ENCODE measurements at places on chromosomes 12 and 14.

GRCh38 chr14:79613625-79614024 is 597.7 kb downstream of the DIO2 start:
- no peak for DNase-seq

DNA sequence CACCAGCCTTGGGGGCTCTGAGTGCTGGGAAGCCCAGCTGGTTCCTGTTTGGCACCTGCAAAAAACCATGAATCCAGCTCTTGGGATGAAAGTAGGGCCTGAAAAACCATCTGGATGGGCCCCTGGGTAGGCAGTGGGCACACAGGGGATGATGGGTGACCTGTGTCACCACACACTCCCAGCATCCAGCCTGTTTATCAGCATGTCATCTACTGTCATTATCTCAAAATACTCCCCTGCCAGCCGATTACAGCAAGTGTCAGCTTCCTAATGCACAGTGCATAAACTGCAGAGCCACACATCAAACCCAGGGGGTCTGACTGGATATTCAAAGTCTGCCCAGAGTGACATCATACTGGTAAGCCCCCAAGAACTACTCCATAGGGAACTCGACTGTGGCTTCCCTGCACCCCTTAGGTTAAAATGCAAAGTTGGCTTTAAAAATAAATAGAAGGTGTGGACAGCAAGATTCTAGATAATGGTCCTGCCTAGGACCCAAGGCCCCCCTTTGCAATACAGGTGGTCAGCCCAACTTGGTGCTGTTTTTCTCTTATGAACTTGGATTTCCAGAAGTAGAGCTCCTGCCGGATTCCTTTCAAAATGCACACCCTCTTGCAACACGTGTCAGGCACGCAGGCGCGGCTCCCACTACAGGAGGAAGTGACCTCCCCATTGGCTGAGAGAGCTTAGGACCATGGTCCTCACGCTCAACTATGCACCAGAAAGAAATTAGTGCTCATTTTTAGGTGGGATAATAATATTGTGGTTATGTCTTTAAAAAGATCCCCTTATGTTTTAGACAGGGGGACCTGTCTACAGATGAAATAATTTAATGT is 94.1 kb downstream of the GCH1 start:
- no peak for DNase-seq

- no peak for DNase-seq
Measured at GRCh38 chr14:95948558-95948981, 71.9 kb downstream of the TUNAR start.

DNA sequence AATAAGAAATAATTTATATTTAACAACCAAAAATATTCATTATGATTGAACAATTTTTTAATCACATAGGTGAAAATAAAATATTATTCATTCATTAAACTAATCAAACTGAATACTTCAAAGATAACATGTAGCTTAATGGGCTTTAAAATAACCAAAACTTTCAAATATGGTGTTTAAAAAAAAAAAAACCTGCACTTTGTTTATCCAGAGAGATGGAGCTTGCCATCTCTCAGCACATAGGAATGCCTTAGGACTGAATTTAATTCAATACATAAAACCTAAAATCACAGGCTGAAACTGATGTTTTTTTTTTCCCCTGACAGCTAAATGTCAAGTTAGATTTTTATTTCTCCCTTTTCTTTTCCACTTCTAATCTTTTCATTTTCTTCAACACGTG is 14.4 kb upstream of the CCER1 start:
- DNase-seq = no peak

DNA sequence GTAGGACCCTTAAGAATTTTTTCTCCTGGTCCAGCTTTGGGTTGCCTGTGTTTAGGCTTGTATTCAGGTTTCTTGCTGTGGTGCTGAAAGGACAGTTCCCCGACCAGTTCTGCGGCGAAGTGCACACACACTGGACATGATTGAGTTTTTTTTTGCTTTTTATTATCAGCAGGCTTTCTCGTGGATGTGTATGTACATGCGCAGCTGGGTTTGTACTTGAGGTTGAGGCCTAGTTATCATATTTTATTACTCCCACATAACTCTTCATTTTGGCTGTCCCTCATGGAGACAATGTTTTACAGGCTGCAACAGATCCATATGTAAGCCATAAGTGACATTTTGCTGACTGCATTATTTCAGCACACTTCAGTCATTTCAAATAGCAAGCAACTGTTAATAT is 2.5 kb downstream of the SCN8A start:
- peak; percentile 1 for DNase-seq

DNA sequence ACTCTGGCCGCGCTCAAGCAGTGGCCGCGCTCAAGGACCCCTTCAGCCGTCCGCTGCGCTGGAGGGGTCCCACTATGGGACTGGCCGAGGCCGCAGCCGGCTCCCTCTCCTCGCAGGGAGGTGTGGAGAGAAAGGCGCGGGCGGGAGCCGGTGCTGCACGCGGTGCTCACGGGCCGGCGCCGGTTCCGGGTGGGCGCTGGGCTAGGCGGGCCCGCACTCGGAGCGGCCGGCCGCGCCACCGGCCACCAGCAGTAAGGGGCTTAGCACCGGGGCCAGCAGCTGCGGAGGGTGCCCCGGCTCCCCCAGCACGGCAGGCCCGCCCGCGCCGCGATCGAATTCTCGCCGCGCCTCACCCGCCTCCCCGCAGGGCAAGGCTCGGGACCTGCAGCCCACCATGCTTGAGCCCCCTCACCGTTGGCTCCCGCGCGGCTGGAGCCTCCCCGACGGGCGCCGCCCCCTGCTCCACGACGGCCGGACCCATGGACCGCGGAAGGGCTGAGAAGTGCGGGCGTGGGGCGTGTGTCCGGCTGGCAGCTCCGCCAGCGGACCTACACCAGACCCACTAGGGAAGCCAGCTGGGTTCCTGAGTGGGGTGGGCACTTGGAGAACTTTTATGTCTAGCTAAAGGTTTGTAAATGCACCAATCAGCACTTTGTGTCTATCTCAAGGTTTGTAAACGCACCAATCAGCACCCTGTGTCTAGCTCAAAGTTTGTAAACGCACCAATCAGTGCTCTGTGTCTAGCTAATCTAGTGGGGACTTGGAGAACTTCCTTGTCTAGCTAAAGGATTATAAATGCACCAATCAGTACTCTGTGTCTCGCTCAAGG is 49.5 kb downstream of the KLHL28 start:
- DNase-seq = no peak

- no peak for DNase-seq
Measured at GRCh38 chr14:103095210-103095778, 769 bp downstream of the EXOC3L4 start.

DNA sequence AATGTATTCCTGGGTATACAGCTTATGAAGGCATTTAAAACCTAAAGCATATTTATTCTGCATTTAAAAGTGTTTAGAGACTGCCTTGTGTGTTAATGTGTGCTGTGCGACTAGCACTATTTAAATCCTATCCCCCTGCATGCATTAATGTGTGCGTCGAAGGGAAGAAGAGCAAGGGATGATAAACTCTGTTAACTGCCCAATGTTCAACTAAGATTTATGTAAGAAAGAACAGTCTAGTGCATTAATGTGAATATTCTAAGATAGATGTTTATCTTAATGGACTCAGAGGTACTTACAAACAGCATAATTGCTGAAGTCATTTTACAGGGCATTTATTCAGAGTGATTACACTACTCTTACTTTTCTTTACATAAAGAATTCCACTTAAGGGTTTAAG is 424.8 kb downstream of the DIO2 start:
- no peak for DNase-seq

DNA sequence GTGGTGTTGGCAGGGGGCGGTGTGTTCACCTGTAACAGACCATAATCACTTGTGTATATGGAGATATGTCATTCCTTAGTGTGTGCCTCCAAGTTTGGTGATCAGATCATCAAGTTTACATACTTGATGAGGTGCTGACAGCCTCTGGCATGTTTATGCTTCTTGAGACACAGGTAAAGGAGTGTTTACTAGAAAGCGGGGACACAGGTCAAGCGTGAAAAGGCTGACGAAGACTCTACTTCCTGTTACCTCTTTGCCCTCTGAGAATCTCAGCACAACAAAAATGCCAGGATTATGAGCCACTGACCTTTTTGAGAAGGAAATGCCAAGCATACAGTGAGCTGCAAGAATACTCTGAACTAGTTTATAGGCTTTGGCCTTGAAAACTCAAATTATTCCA is 29.6 kb downstream of the PRDM4 start:
- no peak for DNase-seq

GRCh38 chr12:91991399-91992187 is 154.1 kb downstream of the BTG1 start:
- DNase-seq = no peak

DNA sequence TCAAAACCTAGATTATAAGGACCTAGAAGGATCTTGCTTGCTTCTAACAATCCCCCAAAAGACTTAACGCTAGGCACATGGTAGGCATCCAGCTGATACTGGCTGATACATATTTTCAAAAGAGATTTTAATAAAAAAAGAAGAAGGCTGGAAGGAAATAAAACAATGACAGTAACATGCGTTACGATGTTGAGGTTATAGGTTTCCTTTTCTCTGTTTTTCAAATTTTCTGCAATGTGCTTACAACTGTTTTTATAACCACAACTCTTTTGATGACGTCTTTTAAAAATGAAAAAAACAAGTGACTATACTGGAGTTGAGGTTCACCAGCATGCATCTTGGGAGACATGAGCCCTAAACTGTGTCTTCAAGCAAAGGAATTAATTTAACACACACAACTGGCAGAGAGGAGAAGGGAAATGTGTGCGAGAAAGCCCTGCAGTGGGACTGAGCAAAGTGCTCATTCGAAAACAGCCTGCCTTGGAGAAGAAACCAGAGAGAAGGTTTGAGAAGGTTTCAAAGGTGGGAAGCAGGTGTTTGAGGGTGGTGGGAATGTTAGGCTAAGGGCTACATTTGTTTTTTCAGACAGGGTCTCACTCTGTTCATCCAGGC is 80.4 kb downstream of the DUSP16 start:
- no peak for DNase-seq

DNA sequence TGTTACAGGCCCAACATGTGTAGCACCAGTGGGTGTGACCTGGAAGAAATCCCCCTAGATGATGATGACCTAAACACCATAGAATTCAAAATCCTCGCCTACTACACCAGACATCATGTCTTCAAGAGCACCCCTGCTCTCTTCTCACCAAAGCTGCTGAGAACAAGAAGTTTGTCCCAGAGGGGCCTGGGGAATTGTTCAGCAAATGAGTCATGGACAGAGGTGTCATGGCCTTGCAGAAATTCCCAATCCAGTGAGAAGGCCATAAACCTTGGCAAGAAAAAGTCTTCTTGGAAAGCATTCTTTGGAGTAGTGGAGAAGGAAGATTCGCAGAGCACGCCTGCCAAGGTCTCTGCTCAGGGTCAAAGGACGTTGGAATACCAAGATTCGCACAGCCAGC is 8.6 kb downstream of the BCL2L14 start:
- no peak for DNase-seq

DNA sequence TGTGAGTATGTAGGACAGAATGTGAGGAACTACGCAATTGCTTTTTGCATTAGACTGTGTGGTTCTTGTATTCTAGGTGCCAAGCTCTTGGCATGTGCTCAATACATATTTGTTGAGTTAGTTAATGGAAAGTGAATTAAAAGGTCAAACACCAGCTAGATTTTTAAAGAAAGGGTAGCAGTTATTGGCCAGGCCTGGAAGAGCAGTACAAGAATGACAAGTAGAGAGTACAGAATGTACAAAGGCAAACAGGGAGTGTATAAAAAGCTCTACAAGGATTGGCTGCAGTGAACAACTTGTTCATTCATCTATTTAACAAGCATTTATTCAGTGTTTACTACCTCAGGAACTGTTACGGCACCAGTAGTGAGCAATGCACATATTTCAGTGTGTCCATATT is 854.0 kb upstream of the SEL1L start:
- DNase-seq = no peak

GRCh38 chr14:64704743-64705380 is 638 bp downstream of the PLEKHG3 start:
- DNase-seq = no peak

DNA sequence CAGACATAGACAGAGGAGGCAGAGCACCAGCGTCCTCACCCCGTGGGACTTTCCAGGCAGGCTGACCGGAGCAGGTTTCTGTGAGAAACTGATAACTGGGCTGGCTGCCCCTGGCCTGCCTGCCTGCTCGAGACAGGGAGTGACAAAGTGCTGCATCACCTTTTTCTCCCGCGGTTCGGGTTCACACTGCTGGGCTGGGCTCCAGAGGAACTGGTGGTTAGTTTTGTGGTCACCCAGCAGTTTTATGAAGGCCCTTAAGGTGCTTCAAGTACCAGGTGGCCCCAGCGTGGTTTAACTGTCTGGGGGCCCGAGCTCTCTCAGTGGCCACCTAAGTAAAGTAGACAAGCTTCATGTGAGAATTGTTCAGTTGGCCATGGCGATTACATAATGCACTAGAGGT is 1073.6 kb downstream of the BCL11B start:
- DNase-seq = no peak

DNA sequence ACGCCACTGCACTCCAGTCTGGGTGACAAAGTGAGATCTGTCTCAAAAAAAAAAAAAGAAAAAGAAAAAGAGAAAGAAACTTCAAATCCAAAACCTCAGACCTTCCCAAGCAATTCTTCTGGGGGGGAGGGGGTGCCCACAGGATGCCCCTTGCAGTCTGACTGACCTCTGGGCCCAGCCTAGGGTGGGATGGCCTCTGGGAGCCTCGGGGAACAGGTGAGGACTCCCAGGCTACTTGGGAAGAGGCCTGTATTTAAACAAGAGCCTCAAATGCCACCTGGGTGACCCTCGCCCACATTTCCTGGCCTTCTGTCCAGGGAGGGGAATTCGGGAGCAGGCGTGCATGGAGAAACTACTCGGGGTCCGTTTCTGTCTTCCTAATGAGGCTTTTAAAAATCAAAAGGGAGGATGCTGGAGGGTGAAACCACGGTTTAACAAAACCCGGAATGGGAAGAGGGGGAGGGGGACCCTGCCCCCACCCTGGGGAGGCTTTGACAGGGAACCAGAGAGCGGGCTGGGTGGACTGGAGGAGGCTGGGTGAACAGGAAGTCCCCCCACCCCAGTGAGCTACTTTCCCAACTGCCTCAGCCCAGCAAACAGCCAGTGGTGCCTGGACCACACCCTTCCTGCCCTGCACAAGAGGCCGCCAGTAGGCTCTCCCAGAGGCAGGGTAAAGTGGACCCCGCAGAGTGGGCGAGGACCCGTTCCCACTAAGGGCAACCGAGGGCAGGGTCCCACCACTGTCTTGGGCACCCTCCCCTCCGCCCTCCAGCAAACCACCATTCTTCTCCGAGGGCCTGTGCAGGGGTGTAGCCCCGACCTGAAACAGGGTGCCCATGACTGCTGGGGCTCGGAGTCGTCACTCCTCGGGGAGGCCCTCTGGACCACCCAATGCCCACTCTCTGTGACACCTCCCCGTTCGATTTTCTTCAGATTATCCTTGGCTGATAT is 1.5 kb upstream of the FBRSL1 start:
- peak; percentile 32 for DNase-seq

- DNase-seq = no peak
Measured at GRCh38 chr12:15883536-15883935, 1.3 kb downstream of the STRAP start.

GRCh38 chr14:91233936-91234790 is 10.3 kb downstream of the GPR68 start:
- DNase-seq = no peak

DNA sequence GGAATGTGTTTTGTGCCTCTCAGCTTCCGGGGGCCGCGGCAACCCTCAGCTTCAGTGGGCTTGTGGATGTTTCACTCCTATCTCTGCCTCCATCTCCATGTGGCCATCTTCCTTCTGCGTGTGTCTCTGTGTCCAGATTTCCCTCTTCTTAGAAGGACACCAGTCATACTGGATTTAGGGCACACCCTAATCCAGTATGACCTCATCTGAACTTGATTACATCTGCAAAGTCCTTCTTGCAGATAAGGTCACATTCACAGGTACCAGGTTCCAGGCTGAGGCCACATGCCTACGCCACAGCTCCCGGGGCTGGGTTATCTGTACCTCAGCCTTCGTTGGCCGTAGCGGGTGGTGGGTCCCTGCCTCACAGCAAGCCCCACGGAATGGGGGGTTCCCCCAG is 68.9 kb downstream of the ZNF664 start:
- no peak for DNase-seq
